ENCODE measurements at places on chromosomes 7 and 10. TPM values are rescaled to one million over a fixed set of nuclear protein-coding genes. Genes with fewer than 3 reads are reported as not detected.

The PNLIPRP3 gene
- total RNA-seq, result 0.03 TPM

The HYCC1 gene
- 24.1 TPM for total RNA-seq

The GNAT3 gene
- total RNA-seq, result not detected

The FAM24B gene
- total RNA-seq, result 8.2 TPM

The CTNNA3 gene
- not detected for total RNA-seq

The GARIN1A gene
- 1.1 TPM for total RNA-seq

The TRIM74 gene
- total RNA-seq, result not detected

The SEMA3A gene
- total RNA-seq, result 53.5 TPM

The ATE1 gene
- 28.6 TPM for total RNA-seq

The CPVL gene
- total RNA-seq, result 12.3 TPM

The PLEKHS1 gene
- total RNA-seq, result 0.04 TPM

The FLNC gene
- total RNA-seq, result 0.03 TPM
